Smooth muscle cell of the brain vasculature (primary cell): ENCODE measurements at places on chromosomes 12 and 14.

- DNase-seq: no peak
These were observed 186.4 kb upstream of the PRMT8 start for GRCh38 chr12:3304436-3305165.

DNA sequence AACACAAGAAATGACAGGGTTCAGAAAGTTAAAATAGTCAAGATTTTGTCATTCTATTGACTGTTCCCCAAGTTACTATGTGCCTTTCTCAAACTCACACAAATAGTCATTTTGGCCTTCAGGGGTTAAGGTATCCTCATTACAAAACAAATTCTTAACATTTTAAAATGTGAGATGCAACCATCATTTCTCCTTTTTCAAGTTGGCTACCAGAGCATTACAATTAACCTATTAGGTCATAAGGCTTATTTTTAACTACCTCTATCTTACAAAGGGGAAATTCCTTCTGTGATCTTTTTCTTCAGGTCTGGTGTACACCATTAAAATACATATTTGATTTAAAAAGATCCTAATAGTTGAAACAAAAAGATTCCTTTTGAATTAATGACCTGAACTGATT lies 61.2 kb downstream of the SLC38A1 start:
- no peak for DNase-seq

GRCh38 chr14:89625731-89626232 lies 208.7 kb upstream of the FOXN3 start:
- no peak for DNase-seq

DNA sequence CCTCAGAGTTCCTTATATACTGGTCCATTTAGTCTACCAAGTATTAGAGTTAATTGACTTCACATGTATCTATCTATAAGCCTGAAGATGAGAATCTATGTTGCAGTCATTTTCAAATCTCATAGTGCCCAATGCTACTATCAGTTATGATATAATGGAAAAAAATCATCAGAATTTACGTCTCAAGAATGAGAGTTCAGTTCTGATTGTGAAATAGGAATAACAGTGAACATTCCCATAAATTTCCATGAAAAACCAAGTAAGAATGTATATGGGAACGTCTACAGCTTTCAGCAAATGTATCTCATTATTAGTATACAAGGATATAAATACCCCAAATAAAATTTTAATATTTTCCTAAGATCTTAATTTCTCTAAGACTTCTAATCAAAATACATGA lies 77.2 kb downstream of the PPP1R12A start:
- DNase-seq: no peak

- no peak for DNase-seq
These were observed 78.6 kb downstream of the ARF6 start for GRCh38 chr14:49971156-49972130.

DNA sequence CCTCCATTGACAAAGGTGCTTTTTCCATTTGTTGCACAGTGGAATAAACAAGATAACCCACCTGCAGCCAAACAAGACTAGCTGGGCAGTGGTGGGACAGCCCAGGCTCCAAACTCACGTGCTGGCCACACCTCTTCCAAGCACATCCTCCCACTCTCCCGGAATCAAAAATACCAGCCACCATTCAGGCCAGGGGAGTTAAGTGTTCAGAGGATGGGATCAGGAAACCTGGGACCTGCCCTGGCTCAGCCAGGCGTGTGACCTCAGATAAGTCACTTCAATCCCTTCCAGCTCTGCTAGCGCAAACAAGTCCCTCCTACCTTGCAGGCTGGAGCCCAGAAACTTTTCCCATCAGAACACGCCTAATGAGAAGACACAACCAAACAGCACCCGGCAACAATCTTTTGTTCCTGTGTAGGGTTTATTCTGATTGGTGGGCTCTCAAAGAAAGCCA lies 43.3 kb downstream of the ACTN1 start:
- no peak for DNase-seq

DNA sequence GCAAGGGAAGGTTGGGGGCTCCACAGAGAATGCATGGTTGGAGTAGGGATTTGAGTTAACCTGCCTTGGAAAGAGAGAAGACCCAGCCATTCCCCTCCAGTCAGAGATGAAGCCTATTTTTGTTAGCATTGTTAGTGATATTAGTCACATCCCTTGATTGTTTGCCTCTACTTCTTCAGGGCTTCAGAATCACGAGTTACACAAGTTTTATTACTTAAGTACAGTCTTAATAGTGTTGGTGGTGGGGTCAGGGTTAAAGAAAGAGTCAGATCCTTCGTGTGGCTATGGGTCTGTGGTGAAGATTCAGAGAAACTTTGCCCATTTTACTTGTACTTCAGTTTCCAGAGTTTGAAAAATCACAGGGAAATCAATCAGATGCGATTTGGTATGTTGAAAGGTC lies 363.1 kb downstream of the LRIG3 start:
- DNase-seq: no peak

DNA sequence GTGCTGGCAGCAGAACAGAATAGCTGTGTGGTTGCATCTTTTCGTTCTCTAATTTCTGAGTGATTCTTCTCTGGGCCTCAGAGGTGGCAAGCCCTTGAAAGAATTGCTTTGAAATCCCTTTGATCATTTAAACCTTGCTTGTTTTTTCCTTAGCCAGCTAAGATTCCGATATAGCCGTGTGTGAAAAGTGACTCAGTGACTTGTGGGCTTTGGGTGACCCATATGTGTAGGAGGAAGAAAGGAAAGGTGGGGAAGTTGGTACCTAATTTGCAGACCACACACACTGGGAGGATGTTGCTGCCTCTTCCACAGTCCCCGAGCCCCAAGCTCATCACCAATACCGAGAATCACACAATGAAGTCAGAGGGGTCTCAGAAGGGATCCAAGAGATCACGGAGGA lies 18.8 kb downstream of the SLC24A4 start:
- no peak for DNase-seq

DNA sequence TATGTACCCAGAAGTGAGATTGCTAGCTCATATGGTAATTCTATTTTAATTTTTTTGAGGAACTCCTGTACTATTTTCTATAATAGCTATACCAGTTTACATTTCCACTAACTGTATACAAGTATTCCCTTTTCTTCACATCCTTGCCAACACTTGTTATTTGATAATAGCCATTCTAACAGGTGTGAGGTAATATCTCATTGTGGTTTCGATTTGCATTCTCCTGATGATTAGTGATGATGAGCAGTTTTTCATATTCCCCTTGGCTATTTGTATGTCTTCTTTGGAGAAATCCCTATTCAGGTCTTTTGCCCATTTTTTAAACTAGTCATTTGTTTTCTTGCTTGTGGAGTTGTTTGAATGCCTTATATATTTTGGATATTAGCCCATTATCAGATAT lies 121.3 kb downstream of the BBS10 start:
- DNase-seq: no peak

- DNase-seq: no peak
These were observed 16.4 kb upstream of the MDGA2 start for GRCh38 chr14:47691829-47692228.
